Activated naive CD4-positive, alpha-beta T cell treated with anti-CD3 and anti-CD28 coated beads, Interleukin-2, amount 10 ng/mL, durations not matched to agents 5 hours and 36 hours (primary cell): ENCODE measurements at places on chromosomes 2 and 18. TPM values are rescaled to one million over a fixed set of nuclear protein-coding genes. Genes with fewer than 3 reads are reported as not detected.

HMSD gene
- total RNA-seq: 1.1 TPM

ZSWIM2 gene
- not detected for total RNA-seq

CYP27A1 gene
- total RNA-seq: 0.10 TPM

DPY30 gene
- 55.2 TPM for total RNA-seq

DCC gene
- total RNA-seq: not detected

LPIN1 gene
- 60.0 TPM for total RNA-seq

FKBP7 gene
- total RNA-seq: 1.2 TPM

SP100 gene
- total RNA-seq: 242 TPM

GREB1 gene
- 0.24 TPM for total RNA-seq

TYMS gene
- total RNA-seq: 244 TPM

OTOS gene
- not detected for total RNA-seq

POLR1B gene
- 36.5 TPM for total RNA-seq

SLC66A3 gene
- total RNA-seq: 22.9 TPM

CTAGE1 gene
- not detected for total RNA-seq

SAG gene
- 0.10 TPM for total RNA-seq

SH2D6 gene
- total RNA-seq: 0.43 TPM

KATNAL2 gene
- total RNA-seq: 0.60 TPM
